ENCODE measurements at places on chromosomes 16 and 17.

GRCh38 chr16:8818504-8819270 lies 21.0 kb downstream of the PMM2 start:
- no peak for DNase-seq

DNA sequence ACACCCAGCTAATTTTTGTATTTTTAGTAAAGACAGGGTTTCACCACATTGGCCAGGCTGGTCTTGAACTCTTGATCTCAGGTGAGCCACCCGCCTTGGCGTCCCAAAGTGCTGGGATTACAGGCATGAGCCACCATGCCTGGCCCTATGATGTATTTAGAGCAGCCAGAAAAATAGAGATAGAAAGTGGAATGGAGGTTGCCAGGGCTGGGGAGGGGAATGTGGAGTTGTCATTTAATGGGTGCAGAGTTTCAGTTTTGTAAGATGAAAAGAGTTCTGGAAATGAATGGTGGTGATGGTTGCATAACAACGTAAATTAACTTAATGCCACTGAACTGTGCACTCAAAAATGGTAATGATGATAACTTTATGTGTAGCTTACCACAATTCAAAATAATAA lies 31.6 kb upstream of the NPTX1 start:
- DNase-seq = no peak

DNA sequence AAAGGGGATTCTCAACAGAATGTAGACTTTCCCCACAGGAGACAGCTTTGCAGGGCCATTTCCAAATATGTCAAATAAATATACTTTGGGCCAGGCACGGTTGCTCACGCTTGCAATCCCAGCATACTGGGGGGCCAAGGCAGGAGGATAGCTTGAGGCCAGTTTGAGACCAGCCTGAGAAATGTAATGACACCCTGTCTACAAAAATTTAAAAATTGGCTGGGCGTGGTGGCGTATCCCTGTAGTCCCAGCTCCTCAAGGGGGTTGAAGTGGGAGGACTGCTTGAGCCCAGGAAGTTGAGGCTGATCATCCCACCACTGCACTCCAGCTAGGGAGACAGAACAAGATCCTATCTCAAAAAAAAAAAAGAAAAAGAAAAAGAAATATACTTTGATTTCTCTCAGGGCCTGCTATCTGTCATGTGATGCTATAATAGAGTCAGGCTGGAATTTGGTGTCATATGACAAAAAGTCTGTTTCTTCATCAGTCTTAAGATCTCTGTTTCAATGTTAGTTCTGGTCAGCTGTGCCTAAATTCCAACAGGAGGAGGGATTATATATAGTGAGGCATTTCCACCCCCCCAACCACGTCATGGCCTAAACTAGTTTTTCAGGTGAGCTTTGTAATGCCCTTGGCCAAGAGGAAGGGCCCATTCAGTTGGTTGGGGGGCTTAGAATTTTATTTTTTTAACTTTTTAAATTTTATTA lies 4.3 kb upstream of the ZDHHC7 start:
- DNase-seq = no peak

GRCh38 chr17:29613352-29613837 lies 9.3 kb downstream of the CORO6 start:
- DNase-seq = peak; percentile 89

- DNase-seq = peak; percentile 68
Measured at GRCh38 chr17:64741038-64741641, 79.0 kb upstream of the SMURF2 start.

DNA sequence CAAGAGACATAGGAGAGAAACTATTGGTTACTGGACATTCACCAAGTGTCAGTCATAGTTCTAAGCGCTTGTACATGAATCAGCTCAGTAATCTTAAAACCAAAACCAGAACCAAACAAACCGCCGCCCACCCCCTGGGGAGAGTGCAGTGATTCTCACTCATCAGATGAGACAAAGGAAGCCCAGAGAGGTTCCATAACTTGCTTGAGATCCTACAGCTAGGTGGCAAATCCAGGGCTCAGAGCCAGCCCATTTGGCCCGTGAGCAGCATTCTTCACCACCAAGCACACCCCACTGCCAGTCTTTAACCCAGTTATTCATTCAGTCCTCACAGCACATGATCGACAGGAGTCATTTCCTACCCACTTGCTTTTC lies 37.2 kb upstream of the RGS9 start:
- DNase-seq = peak; percentile 63

GRCh38 chr16:57357330-57358085 lies 1.1 kb upstream of the CCL22 start:
- DNase-seq = no peak

DNA sequence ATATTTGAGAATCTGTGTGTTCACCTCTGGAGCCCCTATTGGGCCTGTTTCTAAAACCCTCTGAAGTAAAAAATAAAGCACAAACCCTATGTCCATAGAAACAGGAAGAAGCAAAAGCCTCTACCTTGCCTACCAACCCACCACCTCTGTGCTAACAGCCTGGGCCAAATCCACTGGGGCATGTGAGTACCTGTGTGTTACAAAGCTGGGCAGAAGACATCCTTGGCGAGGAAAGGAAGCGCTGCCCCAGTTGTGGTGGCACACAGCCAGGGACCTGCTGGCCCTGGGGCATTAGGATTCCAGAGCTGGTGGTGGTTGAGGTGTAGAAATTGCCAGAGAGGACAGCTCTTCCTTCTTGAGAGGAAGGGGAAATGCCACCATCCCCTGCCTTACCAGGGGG lies 30.0 kb downstream of the MYO18A start:
- DNase-seq = no peak

DNA sequence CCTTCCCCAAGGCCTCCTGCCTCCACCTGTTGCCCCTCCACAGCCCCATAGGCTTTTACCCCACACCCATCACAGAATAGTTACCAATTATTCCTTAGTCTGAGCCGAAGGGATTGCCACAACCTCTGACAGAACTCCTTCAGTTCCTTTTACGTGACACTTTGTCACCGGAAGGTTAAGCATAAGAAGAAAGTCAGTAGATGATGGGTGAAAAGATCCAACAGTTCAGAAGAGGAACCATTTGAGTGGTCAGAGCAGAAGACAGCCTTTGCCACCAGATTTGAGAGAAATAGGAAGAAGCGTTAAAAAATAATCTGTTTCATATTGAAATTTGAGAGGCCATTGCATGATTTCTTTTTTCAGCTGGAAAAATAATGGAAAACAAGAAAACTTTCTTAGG lies 1.2 kb downstream of the SRR start:
- DNase-seq = no peak

DNA sequence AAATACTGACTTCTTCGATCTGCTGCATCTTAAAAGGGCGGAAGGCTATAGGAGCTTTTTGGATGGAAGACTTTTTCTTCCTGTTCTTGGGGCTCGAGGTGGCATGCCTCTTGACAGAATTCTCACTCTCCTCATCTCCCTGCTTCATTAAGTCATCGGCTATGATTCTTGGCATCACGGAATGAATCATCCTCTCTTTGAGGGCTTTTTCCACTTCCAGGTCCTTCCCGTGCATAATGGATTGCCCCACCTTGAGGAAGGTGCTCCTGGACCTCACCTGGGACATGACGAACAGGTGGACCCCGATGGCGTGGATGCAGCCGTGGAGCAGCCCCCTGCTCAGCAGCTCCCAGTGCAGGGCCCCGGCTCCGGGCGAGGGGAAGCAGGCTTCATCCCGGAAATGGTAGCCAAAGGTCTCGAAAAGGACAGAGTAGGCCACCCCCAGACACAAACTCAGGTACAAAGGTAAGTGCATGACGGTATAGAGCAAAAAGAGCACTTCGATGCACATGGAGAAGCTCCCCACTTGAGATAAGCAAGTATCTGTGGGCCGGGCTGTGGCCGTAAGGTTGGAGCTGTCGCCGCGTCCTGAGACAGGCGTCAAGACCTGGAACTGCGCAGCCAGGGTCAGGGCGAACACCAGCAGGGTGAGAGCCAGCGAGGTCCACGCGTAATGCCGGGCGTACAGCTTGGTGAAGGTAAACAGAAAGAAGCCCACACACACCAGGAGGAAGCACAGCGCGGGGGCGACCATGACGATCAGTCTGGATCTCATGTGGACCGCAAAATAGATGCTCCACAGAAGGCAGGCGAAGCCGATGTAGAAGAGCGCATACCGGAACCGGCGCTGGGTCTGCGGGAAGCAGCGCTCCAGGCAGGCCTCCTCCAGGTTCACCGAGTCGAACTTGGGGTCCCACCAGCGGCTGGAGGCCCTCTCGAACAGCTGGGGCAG lies 1.7 kb downstream of the ADCY9 start:
- DNase-seq = no peak

GRCh38 chr16:30539000-30539964 lies 4.6 kb upstream of the ZNF747 start:
- DNase-seq = no peak

- peak; percentile 13 for DNase-seq
Measured at GRCh38 chr17:79090443-79091225, 16.0 kb downstream of the ENGASE start.

- DNase-seq = peak; percentile 36
Measured at GRCh38 chr16:49754495-49755312, 101.2 kb downstream of the ZNF423 start.

- no peak for DNase-seq
Measured at GRCh38 chr17:78347453-78347852, 12.4 kb downstream of the SOCS3 start.

GRCh38 chr17:62601471-62601870 lies 26.0 kb upstream of the MRC2 start:
- DNase-seq = no peak

- no peak for DNase-seq
Measured at GRCh38 chr16:49776734-49777133, 79.2 kb downstream of the ZNF423 start.

DNA sequence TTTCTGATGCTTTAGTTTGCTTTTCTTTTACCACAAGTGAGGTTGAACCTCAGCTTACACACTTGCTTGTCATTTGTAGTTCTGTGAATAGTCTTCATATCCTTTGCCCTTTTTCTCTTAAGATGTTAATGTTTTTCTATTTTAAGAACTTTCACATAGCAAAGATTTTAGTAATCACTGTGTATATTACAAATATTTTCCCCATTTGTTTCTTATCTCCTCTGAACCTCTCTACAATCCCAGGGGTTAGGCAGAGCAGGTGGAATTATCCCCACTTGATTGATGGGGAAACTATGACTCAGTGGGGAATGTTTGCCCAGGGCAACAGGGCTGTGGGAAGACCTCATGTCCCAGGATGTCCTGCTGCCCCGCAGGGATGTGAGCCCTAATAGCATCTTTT lies 11.7 kb upstream of the MYH3 start:
- peak; percentile 42 for DNase-seq

DNA sequence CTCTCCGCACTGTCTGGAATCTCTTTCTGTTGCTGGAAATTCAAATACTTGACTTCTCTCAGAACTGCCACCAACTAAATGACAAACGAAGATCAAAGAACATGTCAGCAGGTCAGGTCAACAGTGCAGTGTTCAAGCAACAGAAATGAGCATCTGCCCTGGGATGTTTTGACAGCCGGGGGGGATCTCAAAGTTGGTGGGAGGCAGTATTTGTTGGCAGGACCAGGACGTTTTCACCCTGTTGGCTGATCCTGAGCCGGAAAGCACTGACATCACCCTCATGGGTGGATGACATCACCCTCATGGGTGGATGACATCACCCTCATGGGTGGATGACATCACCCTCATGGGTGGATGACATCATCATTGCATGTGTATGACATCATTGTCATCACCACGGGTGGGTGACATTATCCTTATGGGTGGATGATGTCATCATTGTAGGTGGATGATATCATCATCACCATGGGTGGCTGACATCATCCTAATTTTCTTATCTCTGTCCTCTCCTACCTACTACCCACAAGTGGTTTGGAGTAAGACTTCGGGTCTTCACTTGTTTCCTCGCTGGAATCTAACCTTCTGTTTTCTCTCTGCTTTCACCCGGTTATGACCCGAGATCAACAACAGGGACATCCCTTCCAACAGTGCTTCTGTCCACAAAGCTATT lies 18.9 kb downstream of the DNAH17 start:
- peak; percentile 18 for DNase-seq

DNA sequence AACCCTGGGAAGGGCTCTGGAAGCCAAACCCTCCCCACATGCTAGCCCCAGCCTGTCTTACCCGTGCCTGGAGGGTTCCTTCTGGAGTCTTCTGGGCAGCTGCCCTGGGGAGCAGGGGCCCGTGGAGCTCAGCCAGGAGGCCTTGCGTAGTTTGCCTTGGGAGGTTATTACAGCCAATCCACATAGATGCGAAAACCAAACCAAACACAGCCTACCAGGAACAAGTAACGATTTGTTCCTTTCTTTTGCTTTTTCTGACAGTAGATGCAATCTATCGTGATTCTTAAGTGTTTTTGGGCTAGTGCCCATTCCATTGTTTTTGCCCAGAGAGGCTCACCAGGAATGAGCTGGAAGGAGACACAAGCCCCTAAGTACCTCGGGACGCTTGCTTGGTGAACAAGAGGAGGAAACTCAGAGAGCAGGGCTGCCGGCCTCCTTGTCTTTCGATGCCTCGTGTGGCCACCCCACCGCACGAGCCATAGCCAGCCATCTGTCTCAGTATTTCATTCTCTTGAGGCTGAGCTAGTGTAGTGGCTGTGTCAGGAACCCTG lies 102.7 kb upstream of the NOL11 start:
- no peak for DNase-seq

DNA sequence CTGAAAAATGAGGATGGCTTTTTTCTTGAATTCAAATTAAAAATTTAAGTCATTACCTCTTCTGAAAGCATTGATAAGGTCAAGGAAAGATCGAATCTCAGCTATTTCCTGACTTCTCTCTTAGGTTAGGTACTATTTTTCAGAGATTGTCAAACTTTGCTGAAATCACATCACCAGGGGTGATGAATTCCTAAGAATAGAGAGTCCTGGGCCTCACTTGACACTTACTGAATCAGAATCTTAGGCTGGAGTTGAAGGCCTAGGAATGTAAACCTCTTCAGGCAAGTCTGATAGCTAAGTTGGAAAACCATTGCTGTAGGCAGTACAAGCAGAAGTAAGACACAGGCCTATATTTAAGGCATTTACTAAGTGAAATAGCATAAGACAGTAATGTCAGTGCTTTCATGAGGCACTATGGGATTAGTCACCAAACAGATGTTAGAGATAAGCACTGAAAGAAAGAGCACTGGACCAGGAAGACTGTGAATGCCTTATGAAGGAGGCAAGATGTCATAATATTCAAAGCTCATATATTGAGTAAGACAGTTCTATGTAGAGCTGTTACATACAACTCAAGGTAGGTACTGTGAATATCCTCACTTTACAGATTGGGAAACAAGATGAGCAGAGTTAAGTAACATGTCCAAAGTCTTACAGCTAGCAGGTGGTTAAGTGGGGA lies 21.5 kb downstream of the DCAF7 start:
- DNase-seq = peak; percentile 66

GRCh38 chr16:50025537-50025931 lies 509 bp downstream of the CNEP1R1 start:
- DNase-seq = peak; percentile 6

GRCh38 chr16:1691956-1692355 lies 13.9 kb downstream of the JPT2 start:
- DNase-seq = peak; percentile 47

DNA sequence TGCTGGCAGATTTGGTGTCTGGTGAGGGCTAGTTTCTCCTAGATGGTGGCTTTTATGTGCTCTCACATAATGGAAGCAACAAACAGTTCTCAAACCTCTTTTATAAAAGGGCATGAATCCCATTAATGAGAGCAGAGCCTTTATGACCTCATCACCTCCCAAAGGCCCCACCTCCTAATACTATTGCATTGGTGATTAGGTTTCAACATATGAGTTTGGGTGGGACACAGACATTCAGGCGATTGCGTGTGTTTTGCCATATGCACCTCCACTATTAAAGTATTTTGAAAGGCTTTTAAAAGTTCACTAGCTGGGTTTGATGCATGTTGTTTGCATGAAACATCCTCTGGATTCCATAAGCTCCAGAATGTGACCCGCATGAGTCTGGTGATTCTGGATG lies 24.4 kb upstream of the DNAJA2 start:
- no peak for DNase-seq

All from fibroblast of skin of abdomen (primary cell).